GM04503 (cell line): ENCODE measurements at places on chromosomes 2 and 18.
A peak's percentile ranks its signal among the peaks of the same experiment; 100 is the strongest.

DNA sequence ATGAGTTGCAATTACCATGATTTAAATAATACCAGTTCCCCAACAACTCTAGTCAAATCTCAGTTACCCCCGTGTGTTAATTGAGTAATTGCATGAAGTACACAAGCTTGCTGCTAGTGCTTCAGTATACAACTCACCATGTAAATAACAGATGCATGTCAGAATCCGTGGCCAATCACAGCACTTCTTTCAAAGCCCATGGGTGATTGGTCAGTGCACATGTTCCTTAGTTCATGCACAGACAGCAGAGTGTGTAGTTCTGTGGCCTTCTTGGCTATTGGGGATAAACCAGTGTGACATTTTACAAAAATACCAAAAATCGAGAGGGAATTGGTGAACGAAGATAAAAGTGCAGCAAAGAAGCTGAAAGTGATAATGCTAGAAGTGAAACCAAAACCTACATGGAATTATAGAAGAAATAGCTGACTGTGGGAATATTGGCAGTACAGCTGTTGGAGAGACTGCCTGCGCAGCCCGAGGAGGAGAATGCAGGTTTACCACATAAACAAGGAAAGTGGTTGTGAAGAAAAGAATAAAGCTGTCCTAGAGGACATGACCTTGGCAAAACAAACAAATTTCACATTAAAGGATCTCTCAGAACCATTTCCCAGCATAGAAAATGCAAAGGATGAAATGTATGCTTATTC, 59.4 kb downstream of the NEDD4L start:
- DNase-seq: no peak

DNA sequence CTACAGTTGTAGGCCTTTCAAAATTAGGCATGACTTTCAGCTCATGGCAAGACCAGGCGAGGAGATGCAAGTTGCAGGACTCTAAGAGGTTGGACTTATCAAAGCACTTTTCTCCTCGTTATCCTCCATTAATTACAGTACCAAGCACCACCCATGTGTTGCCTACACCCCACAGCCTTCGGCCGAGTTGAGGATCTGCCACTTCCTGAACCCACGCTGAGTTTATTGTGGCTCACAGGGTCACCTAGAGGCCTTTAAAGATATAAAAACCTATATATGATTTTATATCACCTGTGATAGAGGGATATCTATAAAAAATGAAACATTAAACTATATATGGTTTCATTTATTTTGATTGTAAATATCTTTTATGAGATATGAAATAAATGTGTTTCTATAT, 2.6 kb downstream of the UGT1A10 start:
- no peak for DNase-seq

DNA sequence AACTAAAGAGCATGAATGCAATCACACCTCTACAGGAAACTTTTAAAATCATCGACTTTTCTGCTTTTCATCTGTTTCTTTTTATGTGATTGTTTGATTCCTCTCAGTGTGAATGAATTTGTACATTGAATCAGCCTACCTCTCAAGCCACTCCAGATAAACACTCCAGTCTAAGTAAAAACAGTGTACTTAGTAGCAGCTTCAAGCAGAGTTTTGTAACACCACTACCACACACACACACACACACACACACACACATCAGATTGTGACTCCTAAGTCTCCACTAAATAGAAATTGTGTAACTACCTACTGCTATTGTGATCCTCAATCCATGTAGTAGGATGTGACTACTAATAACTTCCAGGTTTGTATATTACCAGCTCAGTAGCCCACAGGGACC, 65.3 kb upstream of the EPB41L5 start:
- no peak for DNase-seq

DNA sequence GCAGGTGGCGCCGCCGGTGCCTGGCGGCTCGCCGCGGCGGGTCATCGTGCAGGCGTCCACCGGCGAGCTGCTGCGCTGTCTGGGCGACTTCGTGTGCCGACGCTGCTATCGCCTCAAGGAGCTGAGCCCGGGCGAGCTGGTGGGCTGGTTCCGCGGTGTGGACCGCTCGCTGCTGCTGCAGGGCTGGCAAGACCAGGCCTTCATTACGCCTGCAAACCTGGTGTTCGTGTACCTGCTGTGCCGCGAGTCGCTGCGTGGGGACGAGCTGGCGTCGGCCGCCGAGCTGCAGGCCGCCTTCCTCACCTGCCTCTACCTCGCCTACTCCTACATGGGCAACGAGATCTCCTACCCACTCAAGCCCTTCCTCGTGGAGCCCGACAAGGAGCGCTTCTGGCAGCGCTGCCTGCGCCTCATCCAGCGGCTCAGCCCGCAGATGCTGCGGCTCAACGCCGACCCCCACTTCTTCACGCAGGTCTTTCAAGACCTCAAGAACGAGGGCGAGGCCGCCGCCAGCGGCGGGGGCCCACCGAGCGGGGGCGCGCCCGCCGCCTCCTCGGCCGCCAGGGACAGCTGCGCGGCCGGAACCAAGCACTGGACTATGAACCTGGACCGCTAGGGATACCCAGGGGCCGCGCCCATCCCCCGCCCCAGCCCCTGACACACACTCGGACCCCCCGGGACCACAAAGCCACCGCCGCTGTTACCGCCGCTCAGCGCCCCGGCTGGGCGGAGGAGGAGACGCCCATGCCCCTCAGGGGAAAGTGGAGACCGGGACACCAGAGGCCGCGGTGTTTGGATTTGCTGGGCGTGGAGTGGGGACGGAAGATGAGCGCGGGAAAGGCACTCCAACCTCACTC, 1.1 kb downstream of the CDK5R2 start:
- no peak for DNase-seq

- no peak for DNase-seq
Observed at GRCh38 chr2:240603081-240603835, 16.7 kb downstream of the CAPN10 start.

DNA sequence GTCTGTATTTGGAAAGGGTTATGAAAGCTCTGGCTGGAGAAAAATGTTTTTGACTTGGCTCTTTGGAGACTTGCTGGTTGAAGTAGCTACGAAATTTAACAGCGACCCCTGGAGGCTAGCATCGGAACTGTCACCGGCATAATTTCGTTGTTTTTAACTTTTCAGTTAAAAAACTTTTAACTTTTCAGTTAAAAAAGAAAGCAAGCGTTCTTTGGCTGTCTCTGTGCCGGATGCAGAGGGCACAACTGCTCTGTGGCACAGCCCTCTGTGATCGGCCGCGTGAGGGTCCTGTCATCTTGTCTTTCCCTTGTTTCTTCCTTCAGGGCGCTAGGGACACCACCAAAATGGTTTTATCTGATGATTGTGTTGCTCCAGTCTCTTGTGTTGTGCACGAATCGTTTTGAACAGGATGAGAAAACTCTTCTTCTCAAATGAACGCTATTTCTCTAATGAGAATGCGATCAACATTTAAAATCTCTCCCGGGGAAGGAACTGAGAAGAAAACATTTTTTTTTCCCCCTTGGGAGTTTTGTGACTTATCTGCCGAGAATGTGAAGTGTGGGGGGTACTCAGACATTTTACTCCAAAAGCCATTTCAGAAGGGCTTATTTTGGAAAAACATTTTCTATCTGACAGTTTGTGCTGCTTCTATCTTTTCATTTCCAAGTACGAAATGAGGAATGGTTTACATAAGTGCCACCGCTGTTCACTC, 57.1 kb downstream of the ADCYAP1 start:
- peak; percentile 13 for DNase-seq

DNA sequence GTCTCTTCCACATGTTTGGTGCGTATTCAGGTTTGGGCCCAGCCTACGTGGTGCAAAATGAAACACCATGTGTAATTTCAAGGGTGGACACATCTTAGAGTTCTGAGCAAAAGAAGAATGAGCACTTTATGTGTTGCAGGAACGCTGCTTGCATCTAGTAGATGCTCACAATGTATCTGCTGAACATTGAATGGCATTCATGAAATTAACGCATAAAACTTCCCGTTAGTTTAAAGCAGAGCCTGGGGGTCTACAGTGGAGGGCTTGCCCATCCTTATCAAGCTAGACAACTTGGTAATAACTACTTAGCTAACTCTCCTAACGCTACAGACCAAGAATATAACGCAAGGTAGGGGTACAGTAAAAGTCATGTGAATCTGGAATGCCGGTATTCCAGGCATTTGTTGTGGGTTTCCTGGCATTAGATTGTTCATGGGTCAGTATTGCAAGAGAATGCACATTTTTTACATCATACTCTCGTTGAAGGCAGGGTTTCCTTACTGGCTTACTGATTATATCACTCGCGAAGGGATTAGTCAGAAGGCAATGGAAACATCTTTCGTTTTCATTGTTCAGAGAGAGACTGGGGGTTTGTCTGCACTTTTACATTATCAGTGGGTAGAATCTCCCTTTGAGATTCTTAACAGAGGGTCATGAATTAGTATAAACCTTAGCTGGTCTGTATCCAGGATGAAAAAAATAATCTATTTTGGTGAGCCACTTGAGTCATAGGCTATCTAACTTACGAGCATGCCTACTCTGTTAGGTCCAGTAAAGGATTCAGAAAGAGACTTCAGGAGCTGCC, 229.5 kb upstream of the EPAS1 start:
- DNase-seq: peak; percentile 98

- DNase-seq: no peak
Observed at GRCh38 chr2:118309946-118310680, 221.8 kb downstream of the INSIG2 start.

DNA sequence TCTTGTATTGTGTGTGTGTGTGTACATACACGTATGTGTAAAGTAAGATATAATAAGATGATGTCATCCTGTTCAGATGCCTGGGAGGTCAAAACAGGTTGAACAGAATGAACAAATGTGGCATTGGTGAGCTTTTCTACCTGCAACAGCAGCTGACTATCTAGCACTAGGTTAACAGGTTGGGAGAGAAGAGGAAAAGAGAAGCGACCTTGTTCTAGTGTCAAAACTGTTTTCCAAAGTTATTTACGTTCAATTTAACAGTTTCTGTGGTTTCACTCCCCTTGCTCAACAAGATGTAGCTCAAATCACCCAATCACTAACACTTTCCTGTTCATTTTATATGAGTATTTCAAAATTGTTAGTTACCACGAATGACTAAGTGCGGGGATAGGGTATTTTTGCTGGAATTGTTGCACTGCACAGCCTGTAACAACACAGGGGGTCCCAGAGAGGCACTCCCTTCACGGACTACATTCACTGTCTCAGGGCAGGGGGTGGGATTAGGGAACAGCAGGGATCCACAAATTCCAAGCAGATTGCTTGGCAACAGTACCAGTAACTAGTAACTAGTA, 67.5 kb upstream of the DTNB start:
- DNase-seq: no peak

- DNase-seq: no peak
Observed at GRCh38 chr18:22455425-22456115, 37.9 kb upstream of the CTAGE1 start.

DNA sequence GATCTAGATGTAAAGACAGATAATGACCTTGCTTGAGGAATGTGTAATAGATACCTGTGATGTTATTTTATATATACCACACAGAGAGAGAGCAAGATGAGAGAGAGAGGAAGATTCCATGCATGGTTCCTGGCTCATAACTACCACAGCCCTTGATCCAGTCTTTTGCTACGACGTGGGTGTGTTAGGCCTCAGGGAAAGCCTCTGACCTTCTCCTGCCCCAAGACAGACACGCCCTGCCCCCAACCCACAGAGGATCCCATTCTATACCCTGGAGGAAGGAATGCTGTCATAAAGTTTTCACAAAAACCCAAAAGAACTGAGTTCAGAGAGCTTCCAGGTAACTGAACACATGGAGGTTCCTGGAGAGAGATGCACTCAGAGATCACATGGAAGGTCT, 193.1 kb downstream of the ZEB2 start:
- no peak for DNase-seq

- no peak for DNase-seq
Observed at GRCh38 chr2:43193652-43194120, 32.7 kb downstream of the ZFP36L2 start.
